ENCODE measurements at places on chromosomes 2 and 18.

- no peak for DNase-seq
Observed at GRCh38 chr18:11387880-11388279, 221.5 kb upstream of the SLC35G4 start.

DNA sequence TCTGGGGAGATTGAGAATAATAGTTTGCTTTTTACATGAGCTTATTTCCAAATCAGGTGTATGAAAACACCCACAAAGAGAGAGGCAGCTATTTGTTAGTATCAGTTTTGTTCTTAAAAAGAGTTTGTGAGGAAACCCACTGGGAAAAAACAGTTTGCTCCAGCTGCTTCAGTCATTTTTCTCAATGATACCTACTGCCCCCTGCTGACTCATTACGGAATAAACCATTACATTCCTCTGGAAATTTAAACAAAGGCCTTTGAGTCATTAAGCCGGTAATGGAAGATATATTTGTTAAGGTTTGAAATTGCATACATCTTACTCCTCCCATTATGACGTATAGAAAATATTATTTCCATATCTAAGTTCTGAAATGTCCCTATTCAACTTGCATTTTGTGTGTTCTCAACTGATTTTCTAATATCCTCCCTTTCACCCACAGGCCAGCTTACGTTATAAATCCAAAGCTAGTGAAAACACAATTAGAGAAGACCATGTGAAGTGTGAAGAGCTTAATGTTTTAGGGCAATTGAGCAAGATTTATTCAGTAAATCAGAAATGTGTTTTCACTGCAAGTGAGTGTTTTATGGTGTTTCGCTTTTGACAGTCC is 761.6 kb downstream of the DSC3 start:
- peak; percentile 63 for DNase-seq

- peak; percentile 60 for DNase-seq
Observed at GRCh38 chr2:165191096-165191728, 12.6 kb downstream of the SCN3A start.

- DNase-seq: peak; percentile 5
Observed at GRCh38 chr2:133266041-133266925, 302.0 kb downstream of the NCKAP5 start.

- DNase-seq: peak; percentile 23
Observed at GRCh38 chr2:219020604-219021365, 20.5 kb downstream of the CFAP65 start.

- no peak for DNase-seq
Observed at GRCh38 chr2:177667626-177668025, 275.1 kb downstream of the AGPS start.

DNA sequence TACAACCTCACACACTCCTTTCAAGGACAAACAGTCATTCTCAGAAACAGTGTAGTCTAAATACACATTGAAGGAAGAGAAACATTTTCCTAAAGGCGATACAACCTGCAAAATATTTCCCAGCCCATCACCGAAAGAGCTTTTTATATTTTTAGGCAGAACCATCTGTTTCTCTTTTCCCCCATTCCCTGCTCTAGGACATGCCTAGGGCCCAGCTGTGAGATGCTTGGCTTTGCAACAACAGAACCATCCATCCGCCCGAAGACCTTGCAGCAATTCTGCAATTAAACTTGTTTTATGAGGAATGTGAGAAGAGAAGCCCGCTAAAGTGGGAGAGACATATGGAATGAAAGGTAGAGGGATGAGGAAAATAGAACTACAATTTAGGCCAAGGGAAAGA is 105.6 kb upstream of the RFX8 start:
- no peak for DNase-seq

DNA sequence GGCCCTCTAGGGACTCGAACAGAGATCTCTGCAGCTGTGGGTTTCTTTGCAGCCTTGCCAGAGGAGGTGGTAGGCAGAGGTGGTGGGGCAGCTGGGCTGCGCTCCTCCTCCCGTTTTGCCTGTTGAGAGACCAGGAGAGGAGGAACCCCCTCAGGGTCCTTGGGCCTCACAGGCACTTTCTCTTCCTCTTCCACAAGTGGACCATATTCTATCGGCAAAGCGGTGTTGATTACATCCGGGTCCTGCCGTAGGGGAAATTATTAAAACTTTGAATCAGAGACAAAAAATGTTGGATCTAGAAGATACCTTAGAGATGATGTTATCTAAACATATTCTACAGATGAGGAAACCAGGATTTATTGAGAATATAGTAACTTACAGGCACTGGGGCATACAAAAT is 78.5 kb downstream of the CLIP4 start:
- no peak for DNase-seq
